Activated CD8-positive, alpha-beta T cell treated with anti-CD3 and anti-CD28 coated beads, Interleukin-2, amount 10 ng/mL, durations not matched to agents 7 days and 5 days (primary cell): ENCODE measurements at places on chromosomes 3 and 15. TPM values are rescaled to one million over a fixed set of nuclear protein-coding genes. Genes with fewer than 3 reads are reported as not detected.

XCR1 gene
- total RNA-seq, result not detected

ADAMTS7 gene
- total RNA-seq, result not detected

TMEM207 gene
- not detected for total RNA-seq

ISY1 gene
- 65.7 TPM for total RNA-seq

MASP1 gene
- not detected for total RNA-seq

CHL1 gene
- not detected for total RNA-seq

GRCh38 chr3:146161663-146162002 is 649 bp upstream of the PLOD2 start:
- DNase-seq, result no peak

GRCh38 chr15:62958528-62959363 is 83.8 kb upstream of the TPM1 start:
- DNase-seq, result no peak

GRCh38 chr3:139941580-139941979 is 6.6 kb downstream of the CLSTN2 start:
- DNase-seq, result no peak

DNA sequence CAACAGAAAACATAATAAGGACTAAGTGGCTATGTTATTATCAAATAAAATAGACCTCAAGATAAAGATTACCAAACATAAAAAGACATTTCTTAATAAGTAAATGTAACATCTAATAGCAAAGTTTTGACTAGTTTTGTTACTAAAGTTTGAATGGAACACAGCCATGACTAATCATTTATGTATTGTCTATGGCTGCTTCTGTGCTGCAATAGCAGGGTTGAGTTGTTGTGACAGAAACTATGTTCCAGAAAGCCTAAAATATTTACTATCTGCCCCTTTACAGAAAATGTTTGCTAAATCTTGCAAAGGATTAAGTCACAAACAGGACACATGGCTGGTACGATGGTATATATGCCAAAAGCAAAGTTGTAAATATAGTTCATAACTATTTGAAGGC is 37.9 kb upstream of the MYH15 start:
- no peak for DNase-seq
